Stimulated activated naive B cell treated with anti-CD40 and anti-IgM and Interleukin-4, amounts not matched to agents 10 μg/mL and 1 μg/mL and 100 μg/mL, for 72 hours (primary cell): ENCODE measurements at places on chromosomes 3 and 15.

GRCh38 chr15:68183616-68184315, 21.4 kb downstream of the CALML4 start:
- no peak for DNase-seq

DNA sequence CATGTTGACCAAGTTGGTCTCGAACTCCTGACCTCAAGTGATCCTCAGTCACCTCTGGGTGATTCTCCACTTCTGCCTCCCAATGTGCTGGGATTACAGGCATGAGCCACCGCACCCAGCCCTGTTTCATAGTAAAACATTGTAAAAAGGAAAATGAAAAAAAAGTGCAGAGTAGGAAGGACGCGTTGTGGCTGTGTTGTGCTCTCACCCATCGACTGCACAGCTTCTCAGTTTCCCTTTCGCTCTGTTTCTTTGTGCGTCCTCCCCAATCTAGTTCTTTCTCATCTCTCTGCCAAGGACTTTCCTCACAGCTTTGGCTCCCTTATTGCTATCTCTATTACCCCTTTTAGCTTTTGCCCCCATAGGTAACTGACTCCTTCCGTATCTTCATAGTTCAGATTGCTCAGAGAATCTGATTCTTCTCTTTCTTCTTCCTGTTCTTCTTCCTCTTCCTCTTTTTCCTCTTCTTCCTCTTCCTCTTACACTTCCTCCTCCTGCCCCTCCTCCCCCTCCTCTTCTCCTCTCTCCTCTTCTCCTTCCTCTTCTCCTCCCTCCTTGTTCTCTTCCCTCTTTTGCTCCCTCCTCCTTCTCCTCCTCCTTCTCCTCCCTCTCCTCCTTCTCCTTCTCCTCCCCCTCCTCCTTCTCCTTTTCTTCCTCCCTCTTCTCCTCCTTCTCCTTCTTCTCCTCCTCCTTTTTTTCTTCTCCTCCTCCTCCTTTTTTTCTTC, 81.1 kb upstream of the VGLL4 start:
- DNase-seq: no peak

DNA sequence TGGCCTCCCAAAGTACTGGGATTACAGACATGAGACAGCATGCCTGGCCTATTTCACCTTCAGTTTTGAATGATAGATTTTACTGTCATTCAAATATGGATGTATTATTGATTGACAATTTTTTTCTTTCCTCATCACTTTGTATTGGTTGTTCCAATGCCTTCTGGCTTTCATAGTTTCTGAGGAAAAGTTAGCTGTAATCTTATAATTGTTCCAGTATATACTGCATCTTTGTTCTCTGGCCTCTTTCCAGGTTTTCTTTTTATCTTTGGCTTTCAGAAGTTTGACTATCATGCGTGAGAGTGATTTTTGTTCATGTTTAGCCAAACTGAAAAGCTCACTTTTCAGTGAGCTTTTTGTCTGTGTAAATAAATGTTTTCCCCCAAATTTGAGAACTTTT, 157.1 kb downstream of the RSRC1 start:
- DNase-seq: no peak

DNA sequence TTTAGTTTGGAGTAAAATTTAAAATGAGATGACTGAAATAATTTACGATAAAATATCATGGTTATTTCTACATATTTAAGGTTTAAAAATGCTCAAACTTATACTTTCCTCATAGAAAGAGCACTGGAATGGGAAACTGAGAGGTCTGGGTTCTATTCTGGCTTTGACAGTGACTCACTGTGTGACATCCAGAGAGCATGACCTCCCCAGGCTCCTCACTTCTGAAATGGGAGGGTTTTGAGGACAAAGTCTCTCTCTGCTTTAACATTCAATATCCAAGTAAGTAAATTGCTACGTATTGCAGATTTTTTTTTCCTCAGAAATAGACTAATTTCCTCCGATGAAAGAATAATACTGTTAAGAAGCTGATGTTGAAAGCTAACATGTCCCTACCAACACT, 234.7 kb downstream of the TIGIT start:
- DNase-seq: no peak

DNA sequence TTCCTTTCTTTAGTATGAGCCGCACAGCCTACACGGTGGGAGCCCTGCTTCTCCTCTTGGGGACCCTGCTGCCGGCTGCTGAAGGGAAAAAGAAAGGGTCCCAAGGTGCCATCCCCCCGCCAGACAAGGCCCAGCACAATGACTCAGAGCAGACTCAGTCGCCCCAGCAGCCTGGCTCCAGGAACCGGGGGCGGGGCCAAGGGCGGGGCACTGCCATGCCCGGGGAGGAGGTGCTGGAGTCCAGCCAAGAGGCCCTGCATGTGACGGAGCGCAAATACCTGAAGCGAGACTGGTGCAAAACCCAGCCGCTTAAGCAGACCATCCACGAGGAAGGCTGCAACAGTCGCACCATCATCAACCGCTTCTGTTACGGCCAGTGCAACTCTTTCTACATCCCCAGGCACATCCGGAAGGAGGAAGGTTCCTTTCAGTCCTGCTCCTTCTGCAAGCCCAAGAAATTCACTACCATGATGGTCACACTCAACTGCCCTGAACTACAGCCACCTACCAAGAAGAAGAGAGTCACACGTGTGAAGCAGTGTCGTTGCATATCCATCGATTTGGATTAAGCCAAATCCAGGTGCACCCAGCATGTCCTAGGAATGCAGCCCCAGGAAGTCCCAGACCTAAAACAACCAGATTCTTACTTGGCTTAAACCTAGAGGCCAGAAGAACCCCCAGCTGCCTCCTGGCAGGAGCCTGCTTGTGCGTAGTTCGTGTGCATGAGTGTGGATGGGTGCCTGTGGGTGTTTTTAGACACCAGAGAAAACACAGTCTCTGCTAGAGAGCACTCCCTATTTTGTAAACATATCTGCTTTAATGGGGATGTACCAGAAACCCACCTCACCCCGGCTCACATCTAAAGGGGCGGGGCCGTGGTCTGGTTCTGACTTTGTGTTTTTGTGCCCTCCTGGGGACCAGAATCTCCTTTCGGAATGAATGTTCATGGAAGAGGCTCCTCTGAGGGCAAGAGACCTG, 13.2 kb downstream of the GREM1 start:
- peak; percentile 15 for DNase-seq

- DNase-seq: no peak
Measured at GRCh38 chr15:67110958-67111864, 45.8 kb downstream of the SMAD3 start.

GRCh38 chr15:40477642-40478327, 7.0 kb downstream of the CHST14 start:
- no peak for DNase-seq
